Natural killer cell treated with Interleukin-12 subunit alpha and Interleukin-12 subunit beta and Interleukin-15 and Interleukin-18, amount 100 ng/mL, for 72 hours (primary cell): ENCODE measurements at places on chromosomes 13 and 19. TPM values are rescaled to one million over a fixed set of nuclear protein-coding genes. Genes with fewer than 3 reads are reported as not detected.
A peak's percentile ranks its signal among the peaks of the same experiment; 100 is the strongest.

DNA sequence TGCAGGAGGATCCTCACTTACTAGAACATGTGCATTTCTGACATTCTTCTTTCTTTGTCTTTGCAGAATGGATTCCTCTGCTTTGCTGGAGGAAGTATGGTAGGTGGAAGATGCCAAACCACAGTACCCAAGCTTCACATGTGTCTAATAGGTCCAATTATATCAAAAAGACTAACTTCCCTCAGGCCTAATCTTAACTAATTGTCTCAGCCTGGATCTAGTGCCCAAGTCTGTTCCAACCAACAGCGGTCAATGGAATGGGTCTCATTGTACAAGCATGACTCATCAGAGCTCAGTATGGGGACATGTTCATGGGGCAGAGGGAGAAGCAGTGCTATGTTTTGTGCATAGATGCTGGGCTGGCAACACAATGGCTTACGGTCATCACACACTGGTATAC, 81.6 kb upstream of the CSNK1A1L start:
- no peak overlapping the region for H3K27ac ChIP-seq
- H3K4me3 ChIP-seq = no peak overlapping the region
- H3K27me3 ChIP-seq = no peaks in the 10 kb centered on the region
- no peaks in the 10 kb centered on the region for H3K4me1 ChIP-seq

- H3K27ac ChIP-seq = no peak overlapping the region
- no peak overlapping the region for H3K4me3 ChIP-seq
- no peak for DNase-seq
These were observed 172.2 kb upstream of the SLC10A2 start for GRCh38 chr13:103238441-103238840.

- no peak overlapping the region for H3K4me3 ChIP-seq
- no peak for DNase-seq
- no peaks in the 10 kb centered on the region for H3K36me3 ChIP-seq
- H3K27ac ChIP-seq = no peak overlapping the region
- H3K27me3 ChIP-seq = no peaks in the 10 kb centered on the region
These were observed 5.0 kb downstream of the MVB12A start for GRCh38 chr19:17424743-17425365.

DNA sequence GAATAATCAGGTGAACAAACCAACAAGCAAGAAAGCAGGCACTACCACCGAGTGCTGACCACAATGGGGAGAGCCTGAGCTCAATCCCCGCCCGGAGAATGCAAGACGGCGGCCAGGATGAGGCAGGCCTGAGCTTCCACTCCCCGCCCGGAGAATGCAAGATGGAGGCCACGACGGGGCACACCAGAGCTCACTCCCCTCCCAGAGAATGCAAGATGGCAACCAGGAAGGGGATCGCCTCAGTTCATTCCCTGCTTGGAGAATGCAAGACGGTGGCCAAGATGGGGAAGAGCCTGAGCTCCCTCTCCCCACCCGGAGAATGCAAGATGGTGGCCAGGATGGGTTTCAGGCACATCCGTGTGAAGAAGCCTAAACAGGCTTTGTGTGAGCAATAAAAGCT, 24.7 kb upstream of the MIER2 start:
- H3K27me3 ChIP-seq = peaks cover 8% of the 10 kb centered on the region
- H3K36me3 ChIP-seq = no peaks in the 10 kb centered on the region
- H3K27ac ChIP-seq = no peak overlapping the region
- H3K4me1 ChIP-seq = no peaks in the 10 kb centered on the region

GRCh38 chr19:31314849-31315629, 34.2 kb downstream of the TSHZ3 start:
- DNase-seq = no peak
- no peaks in the 10 kb centered on the region for H3K36me3 ChIP-seq
- H3K27me3 ChIP-seq = peaks cover 5% of the 10 kb centered on the region

Gene ADPRHL1
- 1.9 TPM for total RNA-seq

GRCh38 chr13:26221399-26221720, 754 bp downstream of the RNF6 start:
- H3K4me3 ChIP-seq = peak overlapping the region; percentile 100
- peaks cover 19% of the 10 kb centered on the region for H3K36me3 ChIP-seq
- peak overlapping the region; percentile 100 for H3K27ac ChIP-seq

Gene PCP2
- total RNA-seq = 1.2 TPM

GRCh38 chr19:3673506-3674439, 26.5 kb downstream of the PIP5K1C start:
- H3K36me3 ChIP-seq = no peaks in the 10 kb centered on the region
- no peak overlapping the region for H3K27ac ChIP-seq
- H3K27me3 ChIP-seq = no peaks in the 10 kb centered on the region
- H3K4me3 ChIP-seq = no peak overlapping the region
- DNase-seq = no peak

Gene CD37
- 122 TPM for total RNA-seq

GRCh38 chr13:106373304-106373988, 162.0 kb downstream of the EFNB2 start:
- no peaks in the 10 kb centered on the region for H3K36me3 ChIP-seq
- DNase-seq = no peak
- H3K4me3 ChIP-seq = no peak overlapping the region
- H3K27ac ChIP-seq = no peak overlapping the region

GRCh38 chr19:5038631-5039271, 69.8 kb downstream of the KDM4B start:
- DNase-seq = no peak
- no peaks in the 10 kb centered on the region for H3K27me3 ChIP-seq
- H3K27ac ChIP-seq = no peak overlapping the region
- H3K36me3 ChIP-seq = no peaks in the 10 kb centered on the region

DNA sequence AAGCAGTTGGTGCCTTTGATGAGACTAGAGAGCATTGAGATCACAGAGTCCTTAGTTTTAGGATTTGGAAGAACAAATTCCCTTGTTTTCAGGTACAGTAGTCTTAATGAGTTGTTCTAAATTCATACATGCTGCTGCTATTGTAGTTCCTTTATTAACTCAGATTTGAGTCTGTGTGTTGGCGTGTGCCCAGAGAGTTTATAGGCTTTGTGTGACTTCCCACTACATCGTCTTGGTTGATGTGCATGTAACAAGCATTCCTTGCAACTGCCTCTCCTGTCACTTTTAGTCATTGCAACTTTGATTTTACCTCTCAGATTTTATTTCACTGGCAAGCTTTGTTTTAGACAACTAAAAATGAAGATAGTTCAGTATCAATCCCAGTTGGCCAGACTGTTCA, 135.5 kb downstream of the ZAR1L start:
- no peaks in the 10 kb centered on the region for H3K36me3 ChIP-seq
- no peaks in the 10 kb centered on the region for H3K4me1 ChIP-seq
- no peaks in the 10 kb centered on the region for H3K27me3 ChIP-seq
- no peak overlapping the region for H3K27ac ChIP-seq

Gene HS6ST3
- not detected for total RNA-seq

DNA sequence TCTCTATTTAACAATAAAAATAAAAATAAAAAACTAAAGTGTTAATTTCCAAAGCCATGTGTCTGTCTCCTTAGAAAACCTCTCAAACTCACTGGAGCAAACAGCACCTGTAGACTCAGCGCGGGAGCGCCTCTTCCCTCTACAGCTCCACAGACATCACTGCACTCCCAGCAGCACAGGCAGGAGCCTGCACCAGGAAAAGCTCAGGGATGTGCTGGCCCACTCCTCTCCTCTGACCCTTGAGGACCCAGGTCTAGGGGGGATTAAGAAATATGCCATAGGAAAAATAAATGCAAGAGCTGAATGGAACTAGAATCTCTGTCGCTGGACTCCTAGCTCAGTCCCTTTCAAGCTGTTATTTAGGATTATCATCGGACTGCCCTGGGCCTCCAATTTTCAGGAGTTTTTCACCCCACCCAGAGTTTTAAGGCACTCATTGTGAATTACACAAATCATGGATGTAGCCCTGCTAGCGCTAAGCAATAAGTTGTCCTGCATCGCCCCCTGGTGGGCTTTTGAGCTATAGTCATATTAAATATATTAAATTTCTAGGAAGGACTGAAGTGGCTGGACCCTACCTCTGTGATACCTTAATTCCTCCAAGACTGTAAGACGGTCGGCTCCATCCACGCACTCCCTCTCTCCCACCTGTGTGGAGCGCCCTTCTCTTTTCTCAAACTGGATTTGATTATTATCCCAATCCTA, 333.9 kb downstream of the UQCRFS1 start:
- no peaks in the 10 kb centered on the region for H3K4me1 ChIP-seq
- H3K4me3 ChIP-seq = no peak overlapping the region
- H3K27me3 ChIP-seq = peaks cover 9% of the 10 kb centered on the region

DNA sequence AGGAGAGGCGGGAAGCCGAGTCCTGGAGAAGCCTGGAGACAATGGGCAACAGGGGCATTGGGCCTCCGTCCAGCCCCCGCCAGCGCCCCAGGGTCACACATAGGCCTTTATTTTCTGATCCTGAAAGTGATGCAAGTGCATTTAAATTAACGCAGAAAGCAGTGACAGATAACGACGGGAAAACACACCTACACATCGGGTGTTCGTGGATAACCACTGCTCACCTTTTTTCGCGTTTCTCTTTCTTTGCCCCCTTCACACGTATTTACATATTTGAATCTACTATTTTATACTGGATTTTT, 30.4 kb upstream of the GRTP1 start:
- H3K4me1 ChIP-seq = peaks cover 5% of the 10 kb centered on the region
- H3K36me3 ChIP-seq = no peaks in the 10 kb centered on the region
- no peak overlapping the region for H3K27ac ChIP-seq
- peak overlapping the region; percentile 20 for H3K4me3 ChIP-seq
- no peaks in the 10 kb centered on the region for H3K27me3 ChIP-seq
- no peak for DNase-seq

GRCh38 chr19:15372891-15373301, 6.7 kb downstream of the AKAP8 start:
- no peak overlapping the region for H3K4me3 ChIP-seq
- no peaks in the 10 kb centered on the region for H3K36me3 ChIP-seq
- H3K4me1 ChIP-seq = peaks cover 13% of the 10 kb centered on the region
- H3K27ac ChIP-seq = no peak overlapping the region

Gene ZNF85
- total RNA-seq = 12.6 TPM

Gene LENG1
- total RNA-seq = 7.5 TPM

Gene RNF225
- 0.59 TPM for total RNA-seq

Gene ZNF709
- total RNA-seq = 1.3 TPM

Gene DCT
- not detected for total RNA-seq

DNA sequence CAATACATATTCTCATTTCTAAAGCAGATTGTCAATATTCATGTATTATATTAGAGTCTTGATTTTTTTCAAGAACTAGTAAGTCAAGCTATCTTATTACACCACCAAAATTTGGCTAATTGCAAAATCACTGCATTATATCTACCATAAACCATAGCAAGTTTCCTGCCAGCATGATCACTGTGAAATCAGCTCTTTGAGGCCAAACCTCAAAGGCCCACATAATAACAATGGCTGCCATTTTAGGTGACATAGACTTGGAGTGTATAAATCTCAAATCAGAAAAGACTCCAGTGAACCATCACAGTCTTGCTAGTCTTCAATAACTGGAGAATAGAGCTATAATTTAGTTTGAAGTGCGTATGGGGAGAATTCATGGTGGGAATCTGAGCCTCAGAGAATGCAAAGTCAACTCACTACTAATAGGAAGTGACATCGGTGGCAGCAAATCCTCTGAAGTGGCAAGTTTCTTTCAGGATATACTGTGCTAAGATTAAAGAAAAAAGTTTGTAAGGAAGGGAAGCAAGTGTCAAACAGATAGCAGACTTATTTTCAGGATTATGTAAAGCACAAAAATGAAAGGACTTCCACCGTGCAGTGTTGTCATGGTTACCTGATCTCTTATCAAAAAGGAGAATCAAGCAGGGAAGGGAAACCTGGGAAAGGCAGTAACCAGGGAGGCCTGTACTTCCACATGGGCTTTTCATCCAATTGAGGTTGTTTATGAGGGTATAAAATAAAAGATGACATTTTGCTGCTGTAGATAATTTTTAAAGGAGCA, 117.4 kb upstream of the FNDC3A start:
- peak overlapping the region; percentile 3 for H3K27ac ChIP-seq
- no peak for DNase-seq
- H3K27me3 ChIP-seq = no peaks in the 10 kb centered on the region
- peaks cover 21% of the 10 kb centered on the region for H3K4me1 ChIP-seq
- no peaks in the 10 kb centered on the region for H3K36me3 ChIP-seq

DNA sequence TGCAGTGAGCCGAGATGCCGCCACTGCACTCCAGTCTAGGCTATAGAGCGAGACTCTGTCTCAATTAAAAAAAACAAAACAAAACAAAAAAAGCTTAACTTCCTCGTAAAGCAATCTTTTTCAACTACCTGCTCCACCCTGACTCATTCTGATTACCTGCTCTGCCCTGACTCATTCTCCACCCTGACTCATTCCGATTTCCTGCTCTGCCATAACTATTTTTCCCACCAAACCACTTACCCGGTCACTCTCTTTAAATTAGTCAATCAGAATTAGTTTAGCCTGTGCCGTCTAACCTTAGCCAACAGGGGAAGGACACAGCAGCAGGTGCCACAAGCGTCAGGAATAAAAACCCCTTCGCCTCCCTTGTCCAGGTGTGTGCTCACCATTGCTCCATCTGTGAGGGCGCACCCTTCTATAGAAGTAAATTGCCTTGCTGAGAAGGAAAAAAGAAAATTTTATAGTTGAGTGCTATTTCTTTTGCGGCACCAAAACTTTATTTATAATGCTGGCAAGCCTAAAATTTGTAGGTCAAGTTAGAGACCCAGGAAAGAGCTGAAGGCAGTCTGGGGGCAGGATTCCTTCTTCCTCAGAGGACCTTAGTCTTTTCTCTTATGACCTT, 1.7 kb upstream of the IFT88 start:
- no peak for DNase-seq
- no peaks in the 10 kb centered on the region for H3K27me3 ChIP-seq
- H3K4me1 ChIP-seq = peaks cover 7% of the 10 kb centered on the region
- H3K36me3 ChIP-seq = peaks cover 13% of the 10 kb centered on the region
- H3K27ac ChIP-seq = no peak overlapping the region
- peak overlapping the region; percentile 88 for H3K4me3 ChIP-seq

Gene RNF113B
- not detected for total RNA-seq

DNA sequence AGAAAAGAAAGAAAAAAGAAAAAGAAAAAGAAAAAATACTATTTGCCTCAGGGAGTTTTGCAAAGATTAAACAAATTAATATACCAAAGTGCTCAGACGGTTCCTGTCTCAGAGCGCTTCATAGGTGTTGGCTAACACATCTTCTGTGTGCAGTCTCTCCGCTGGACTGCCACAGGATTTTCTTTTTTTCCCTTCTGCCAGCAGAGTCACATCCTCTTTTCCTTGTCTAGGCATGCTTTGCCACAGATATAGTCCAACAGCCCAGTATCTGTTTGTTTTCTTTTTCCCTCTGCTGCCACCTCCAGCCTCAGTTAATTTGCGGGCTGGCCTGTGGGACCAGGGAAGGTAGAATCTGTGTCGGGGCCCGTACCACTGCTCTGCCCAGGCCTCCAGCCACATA, 3.4 kb upstream of the URAD start:
- H3K36me3 ChIP-seq = no peaks in the 10 kb centered on the region
- H3K4me1 ChIP-seq = no peaks in the 10 kb centered on the region
- H3K27me3 ChIP-seq = peaks cover 11% of the 10 kb centered on the region
- no peak for DNase-seq
- no peak overlapping the region for H3K4me3 ChIP-seq
- H3K27ac ChIP-seq = no peak overlapping the region

Gene CGB3
- not detected for total RNA-seq

DNA sequence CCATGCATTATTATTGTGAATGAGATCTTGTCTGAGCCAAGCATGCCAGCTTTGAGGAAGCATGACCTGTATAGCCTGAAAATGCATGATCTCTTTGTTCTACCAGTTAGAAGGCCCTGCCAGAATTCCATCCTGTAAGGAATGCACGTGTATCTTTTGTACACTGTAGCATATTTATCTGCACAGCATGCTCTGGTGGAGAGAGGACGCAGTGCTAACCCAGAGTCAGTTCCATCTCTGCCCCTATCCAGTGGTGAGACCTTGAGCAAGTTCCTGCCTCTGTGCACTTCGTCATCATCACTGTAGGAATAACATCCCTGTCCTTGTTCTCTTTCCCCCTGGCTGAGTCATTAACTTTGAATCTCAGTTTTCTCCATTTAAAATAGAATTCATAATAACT, 233.8 kb downstream of the SLC7A1 start:
- no peaks in the 10 kb centered on the region for H3K4me1 ChIP-seq
- H3K27me3 ChIP-seq = peaks cover 12% of the 10 kb centered on the region
- H3K4me3 ChIP-seq = no peak overlapping the region
- H3K36me3 ChIP-seq = no peaks in the 10 kb centered on the region
- no peak overlapping the region for H3K27ac ChIP-seq
